ENCODE measurements at places on chromosomes 11 and 22.

- no peak for DNase-seq
Measured at GRCh38 chr11:2041963-2042362, 44.3 kb upstream of the H19 start.

DNA sequence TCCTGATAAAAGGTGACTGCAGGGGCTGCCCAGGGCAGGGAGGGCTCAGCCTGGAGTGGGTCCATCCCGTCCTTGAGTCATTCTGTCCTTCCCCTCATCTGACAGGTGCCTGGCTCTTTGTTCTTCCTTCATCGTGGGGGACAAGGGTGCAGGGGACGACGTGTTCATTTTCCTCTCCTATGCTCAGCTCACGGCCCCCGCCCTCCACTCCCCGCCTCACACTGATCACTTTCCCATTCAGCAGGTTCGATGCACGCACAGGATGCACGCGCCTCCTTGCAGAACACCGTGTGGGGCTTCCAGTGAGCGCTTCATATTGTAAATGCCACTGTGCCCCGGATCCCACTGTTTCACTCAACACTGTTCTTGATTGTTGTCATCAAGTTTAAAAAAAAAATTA lies 32.7 kb upstream of the SHANK2 start:
- DNase-seq: no peak

- DNase-seq: no peak
Measured at GRCh38 chr11:91700854-91701253, 523.8 kb upstream of the FAT3 start.

DNA sequence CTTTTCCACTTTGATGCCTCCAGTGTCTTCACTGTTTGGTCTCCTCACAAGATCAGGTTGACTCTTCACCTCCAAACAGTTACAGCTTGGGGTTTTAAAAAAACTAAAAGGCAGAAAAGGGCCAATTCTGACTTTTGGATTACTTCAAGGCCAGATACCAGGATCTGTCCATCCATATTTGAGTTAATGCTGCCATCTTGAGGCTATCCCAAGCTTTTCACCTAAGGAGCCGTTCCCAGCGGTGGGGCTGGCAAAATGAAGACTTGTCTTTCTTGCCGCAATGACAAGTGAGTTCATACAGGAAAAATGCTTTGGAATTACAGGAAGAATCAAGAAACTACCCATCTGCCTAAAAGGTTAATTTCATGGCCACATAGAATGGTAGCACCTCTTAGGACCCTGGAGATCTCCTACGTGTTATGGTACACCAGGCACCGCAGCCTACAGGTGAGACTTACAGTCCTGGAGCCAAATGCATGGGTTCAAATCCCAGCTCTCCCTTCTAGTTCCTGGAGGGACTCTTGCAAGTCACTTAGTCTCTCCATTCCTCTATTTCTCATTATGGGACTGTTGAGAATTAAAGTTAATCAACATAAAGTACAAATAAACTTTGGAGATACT lies 6.0 kb upstream of the OR5B21 start:
- DNase-seq: peak; percentile 11

DNA sequence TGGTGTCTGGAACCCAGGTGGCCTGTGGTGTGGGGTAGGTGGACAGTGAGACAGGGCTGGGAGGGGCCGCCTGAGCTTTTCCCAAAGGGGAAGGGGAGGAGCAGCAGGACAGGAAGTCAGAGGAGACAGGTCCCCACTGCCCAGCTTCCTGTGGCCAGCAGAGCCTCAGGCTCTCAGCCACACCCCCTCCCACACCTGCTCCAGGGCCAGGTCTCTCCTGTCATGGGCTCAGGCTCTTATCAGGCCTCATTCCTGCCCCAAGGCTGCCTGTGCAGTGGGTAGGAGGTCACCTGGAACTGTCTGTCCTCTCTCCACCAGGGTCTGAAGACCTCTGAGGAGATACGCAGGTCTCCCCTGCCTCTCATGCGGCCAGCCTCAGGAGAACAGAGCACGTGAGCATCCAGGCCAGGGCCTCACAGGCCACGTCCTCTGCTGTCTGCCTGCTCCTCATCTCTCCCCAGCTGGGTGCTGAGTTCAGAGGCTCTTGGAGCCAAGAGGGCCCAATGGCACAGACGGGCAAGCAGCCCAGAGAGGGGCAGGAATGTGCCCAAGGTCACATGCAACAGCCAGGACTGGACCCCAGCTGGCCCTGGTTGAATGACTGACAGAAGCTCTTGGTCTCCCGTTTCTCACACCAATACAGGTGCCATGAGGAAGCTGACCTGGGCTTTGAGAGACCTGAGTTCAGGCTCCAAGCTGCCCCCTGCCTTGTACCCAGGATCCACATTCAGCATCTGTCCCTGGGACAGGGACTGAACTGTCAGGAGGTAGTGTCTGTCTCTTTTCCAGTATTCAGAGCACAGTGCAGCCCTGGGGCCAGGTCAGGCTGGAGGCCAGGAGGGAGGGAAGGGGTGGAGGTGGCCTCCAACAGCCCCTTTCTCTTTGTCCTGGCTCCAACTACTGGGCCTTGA lies 16.7 kb downstream of the STARD10 start:
- no peak for DNase-seq

DNA sequence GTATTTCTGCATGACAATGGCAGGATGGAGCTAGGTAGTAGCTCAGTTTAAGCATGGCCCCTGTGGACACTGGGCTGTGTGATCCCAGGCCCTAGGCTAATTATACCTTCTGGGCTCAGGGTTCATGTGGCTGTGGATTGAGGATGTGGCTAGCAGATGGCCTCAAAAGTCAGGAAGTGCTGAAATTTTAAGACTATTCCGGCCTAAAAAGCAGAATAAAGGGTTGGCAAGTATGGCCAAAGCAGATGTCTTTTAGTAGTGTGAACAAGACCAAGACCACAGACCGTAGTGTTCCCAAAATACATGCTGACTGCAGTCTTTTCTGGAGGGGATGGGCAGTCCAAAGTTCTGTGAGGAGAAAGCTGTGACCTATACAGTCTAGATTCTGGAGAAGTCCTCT lies 115.7 kb upstream of the RAG2 start:
- DNase-seq: no peak

DNA sequence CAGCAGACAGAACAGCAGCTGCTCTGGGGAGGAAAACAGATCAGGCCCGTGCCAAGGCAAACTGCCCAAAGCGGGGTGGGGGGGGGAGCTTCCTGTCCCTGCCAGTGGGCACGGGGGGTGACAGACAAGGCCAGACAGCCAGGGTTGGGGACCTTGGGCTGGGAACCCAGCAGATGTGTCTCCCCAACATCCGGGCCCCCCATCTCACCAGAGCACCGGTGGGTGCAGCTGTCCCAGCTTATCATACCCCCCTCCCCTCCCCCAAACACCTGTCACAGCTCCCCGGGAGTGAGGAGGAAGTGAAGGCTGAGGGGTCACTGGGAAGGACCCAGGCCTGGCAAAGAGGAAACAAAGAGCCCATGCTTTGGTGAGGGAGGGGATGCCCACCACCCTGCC lies 1.3 kb downstream of the PPP1R14B start:
- no peak for DNase-seq

DNA sequence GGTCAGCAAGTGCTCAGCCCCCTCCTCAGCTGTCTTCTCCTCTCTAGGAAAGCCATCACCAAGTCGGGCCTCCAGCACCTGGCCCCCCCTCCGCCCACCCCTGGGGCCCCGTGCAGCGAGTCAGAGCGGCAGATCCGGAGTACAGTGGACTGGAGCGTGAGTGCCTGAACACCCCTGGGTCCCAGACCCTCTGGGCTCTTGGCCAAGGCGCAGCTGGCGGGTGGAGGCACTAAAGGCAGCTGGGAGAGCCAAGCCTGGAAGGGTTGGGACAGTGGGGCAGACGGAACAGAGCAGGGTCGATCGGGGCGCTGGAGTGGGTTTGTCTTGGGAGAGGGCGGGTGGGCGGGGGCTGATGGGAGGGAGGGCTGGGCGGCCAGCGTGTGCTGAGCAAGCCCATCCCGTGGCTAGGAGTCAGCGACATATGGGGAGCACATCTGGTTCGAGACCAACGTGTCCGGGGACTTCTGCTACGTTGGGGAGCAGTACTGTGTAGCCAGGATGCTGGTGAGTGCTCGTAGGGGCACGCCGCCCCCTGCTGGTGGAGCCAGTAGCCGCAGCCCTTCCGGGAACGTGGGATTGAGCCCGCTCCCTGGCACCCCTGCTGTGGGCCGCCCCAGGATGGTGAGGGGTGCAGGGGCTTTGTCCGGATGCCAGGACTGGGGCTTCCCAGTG lies 14.1 kb upstream of the MDK start:
- DNase-seq: no peak

DNA sequence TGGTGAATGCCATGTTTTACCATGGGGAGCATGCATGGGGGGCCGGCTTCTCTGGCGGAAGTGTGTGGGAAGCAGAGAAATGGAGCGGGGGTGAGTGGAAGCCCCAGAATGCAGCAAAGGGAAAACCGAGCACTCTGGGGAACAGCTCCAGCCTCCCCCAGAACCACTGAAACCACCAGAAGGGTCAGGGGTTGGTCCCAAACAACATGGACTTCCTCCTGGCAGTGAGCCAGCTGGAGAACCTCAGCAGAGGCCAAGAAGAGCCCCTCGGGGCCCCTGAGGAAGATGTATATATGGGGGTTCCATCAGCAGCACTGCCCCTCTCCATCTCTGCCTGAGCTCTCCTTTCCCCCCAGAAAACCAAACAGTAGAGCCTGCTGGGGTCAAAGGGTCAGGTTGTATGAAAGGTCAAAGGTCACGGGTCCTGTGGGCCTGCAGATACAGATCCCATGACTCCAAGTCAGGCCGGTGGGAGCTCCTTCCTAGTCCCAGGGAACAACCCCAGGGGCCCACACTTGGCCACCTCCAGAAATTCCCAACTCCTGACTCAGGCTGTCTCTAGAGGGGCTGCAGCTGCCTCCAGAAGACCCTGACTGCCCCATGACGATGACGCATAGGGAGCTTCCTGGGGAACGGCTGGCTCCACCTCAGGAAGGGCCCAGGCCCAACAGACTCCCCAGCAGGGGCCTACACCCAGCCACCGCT lies 48.5 kb upstream of the TIMP3 start:
- DNase-seq: no peak

DNA sequence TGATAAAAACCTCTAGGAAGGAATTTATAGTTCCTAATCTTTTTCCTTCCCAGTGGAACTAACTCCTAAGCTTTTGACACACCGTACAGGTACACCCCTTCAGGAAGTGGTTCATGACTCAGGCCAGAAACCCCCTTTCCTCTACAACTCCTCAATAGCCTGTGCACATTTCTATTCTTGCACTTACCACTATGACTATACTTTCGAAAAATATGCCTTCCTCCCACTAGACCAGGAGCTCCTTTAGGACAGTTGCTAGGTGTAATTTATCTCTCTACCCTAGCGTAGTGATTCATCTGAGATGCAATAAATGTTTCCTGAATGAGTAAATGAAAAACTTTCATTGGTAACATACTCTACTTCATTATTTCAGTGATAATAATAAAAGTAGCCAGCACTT lies 14.5 kb downstream of the MAP6 start:
- no peak for DNase-seq

GRCh38 chr22:42892156-42892555 lies 35.1 kb upstream of the ARFGAP3 start:
- no peak for DNase-seq

- DNase-seq: no peak
Measured at GRCh38 chr11:13771151-13771550, 102.7 kb downstream of the FAR1 start.

- DNase-seq: no peak
Measured at GRCh38 chr22:28151151-28151816, 232.2 kb upstream of the PITPNB start.

DNA sequence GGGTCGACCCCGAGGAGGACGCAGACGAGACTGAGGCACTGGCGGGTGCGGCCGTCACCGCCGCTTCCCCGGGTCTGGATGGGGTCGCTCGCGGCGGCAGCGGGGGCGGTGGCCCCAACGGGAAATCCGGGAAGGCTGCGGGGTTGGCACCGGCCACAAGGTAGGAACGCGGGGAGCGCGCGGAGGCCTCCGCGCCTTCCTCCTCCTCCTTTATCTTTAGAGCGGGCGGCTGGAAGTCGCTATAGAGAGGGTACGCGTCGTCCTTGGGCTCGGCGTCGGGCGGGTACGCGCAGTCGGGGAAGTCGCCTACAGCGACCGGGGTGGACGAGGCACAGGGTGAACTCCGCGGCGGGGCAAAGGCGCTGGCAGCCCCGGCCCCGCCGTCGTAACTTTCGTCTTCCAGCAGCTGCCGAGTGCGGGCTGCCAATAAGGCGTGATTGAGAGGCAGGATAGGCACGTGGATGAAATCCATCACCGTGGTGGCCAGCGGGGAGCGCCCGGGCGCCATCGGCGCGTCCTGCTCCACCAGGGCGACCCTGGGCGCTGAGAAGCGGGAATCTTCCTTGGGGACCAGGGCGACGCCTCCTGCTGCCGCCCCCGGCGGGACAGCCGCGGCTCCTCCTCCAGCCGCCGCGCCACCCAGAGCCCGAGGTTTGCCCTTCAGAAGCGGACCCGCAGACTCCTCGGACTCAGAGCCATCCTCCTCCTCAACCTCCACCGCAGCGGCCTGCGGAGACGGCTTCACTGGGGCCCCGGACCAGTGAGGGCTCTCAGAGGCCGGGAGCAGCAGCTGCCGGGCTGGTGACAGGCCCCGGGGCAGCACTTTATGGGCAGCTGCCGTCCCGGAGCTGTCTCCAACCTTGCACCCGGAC lies 1.7 kb downstream of the PGR start:
- DNase-seq: no peak

- DNase-seq: peak; percentile 43
Measured at GRCh38 chr22:20299746-20300136, 20.1 kb downstream of the DGCR6L start.

GRCh38 chr11:72609045-72609444 lies 65.2 kb downstream of the PDE2A start:
- DNase-seq: no peak

- DNase-seq: no peak
Measured at GRCh38 chr22:49088801-49089791, 738.6 kb downstream of the BRD1 start.

DNA sequence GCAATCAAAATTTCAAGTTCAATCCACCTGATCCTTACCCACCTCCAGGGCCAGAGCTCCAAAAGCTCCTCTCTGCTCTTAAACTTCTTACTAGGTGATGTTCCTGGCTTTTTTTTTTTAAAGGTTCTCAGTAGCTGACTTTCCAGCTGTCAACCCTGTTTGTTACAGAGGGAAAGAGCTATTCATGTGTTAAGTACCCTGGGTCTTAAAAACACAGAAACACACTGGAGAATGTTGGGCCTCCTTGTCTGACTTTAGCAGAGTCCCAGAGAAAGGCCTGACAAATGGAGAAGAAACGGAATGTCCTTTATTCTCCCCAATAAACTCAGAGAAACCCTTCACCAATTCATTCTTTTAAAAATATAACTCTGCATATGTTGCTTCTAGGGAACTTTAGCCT lies 3.2 kb downstream of the LRRC4C start:
- no peak for DNase-seq

DNA sequence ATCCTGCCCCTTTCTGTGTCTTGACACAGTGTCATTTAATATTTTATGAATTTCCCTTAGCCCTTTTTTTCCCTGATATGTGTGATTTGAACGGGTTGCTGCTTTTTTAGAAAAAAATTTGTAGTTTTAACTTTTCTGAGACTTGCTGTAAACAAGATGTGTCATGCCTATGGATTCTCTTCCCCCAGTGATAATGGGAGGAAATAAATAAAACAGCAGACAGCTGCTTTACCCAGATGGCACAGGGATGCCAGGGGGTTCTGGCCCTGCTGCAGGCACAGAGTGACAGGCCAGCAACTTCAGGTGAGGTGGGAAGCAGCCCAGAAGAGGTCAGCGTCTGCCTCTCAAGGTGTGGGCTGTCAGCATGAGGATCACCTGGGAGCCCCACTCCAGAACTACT lies 266.9 kb downstream of the KIRREL3 start:
- no peak for DNase-seq

GRCh38 chr22:32473388-32473952 lies 1.1 kb upstream of the FBXO7 start:
- DNase-seq: peak; percentile 59

- DNase-seq: no peak
Measured at GRCh38 chr22:35742342-35743100, 24.8 kb downstream of the APOL5 start.

GRCh38 chr11:69893631-69894030 lies 74.4 kb upstream of the FGF3 start:
- no peak for DNase-seq
